ENCODE measurements at places on chromosomes 1 and 21. TPM values are rescaled to one million over a fixed set of nuclear protein-coding genes. Genes with fewer than 3 reads are reported as not detected.

The PSMG1 gene
- 67.5 TPM for total RNA-seq

The LRRC42 gene
- 27.1 TPM for total RNA-seq

The PCSK9 gene
- 0.90 TPM for total RNA-seq

The AMY2A gene
- not detected for total RNA-seq
